ENCODE measurements at places on chromosomes 11 and 22. TPM values are rescaled to one million over a fixed set of nuclear protein-coding genes. Genes with fewer than 3 reads are reported as not detected.

- DNase-seq, result no peak
Measured at GRCh38 chr11:70661761-70662501, 263.6 kb downstream of the CTTN start.

DNA sequence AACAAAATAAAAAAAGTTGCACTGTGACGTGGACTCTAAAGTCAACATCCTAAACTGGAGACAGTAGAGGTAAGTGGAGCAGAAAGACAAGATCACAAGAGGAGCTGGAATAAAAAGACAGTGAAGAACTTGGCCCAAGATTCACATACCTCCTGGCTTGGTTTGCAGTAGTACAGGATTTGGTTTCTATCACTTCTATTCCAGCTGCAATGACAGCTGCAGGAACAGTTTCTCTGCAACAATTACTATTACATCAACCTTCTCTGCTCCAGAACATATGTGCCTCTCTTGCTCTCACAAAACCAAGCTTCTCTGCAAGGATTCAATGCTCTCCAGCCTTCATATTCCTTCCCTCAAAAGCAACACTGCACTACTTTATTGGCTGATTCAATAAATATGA is 7.8 kb upstream of the KDM2A start:
- DNase-seq, result no peak

GRCh38 chr11:46712874-46713576 is 6.0 kb upstream of the F2 start:
- no peak for DNase-seq

DNA sequence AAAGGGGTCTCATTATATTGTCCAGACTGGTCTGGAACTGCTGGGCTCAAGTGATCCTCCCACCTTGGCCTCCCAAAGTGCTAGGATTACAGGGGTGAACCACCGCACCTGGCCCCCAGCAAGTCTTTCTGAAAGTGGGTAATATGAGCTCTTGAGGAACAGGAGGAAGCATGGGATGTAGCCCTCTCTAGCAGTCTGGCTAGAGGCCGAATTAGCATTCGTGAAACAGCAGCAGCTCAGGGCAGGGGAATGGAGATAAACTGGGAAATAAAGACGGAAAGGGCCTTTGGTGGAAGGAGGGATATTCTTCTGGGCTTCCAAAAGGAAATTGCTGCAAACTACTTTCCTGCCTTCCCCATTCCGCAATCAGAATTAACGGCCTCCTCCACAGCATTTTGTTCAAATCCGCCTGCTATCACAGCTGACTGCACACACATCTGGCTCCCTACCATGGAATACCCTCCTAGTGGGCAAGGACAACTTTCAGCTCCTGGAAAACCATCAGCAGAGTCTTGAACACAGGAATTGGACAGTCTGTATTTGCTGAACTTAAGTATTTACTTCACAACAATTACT is 44.3 kb downstream of the MICAL3 start:
- no peak for DNase-seq

The VPS26B gene
- total RNA-seq, result 62.7 TPM

The SERHL2 gene
- 11.6 TPM for total RNA-seq

DNA sequence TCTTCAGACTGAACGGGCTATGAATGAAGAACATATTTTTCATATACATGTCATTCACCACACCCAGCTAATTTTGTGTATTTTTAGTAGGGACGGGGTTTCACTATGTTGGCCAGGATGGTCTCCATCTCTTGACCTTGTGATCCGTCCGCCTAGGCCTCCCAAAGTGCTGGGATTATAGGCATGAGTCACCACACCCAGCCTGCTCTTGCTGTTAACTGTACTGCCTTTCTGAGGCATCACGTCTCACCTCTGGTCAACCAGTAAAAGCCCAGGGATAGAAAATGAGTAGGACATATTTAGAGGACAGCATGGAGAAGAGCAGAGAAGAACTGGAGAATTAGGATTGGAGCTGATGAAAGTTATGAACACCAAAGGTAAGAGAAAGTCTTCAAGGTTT is 55.6 kb downstream of the APOL3 start:
- DNase-seq, result no peak

- DNase-seq, result no peak
Measured at GRCh38 chr22:44682556-44683168, 19.3 kb upstream of the PRR5 start.

- DNase-seq, result no peak
Measured at GRCh38 chr22:25624476-25624875, 60.0 kb downstream of the GRK3 start.

DNA sequence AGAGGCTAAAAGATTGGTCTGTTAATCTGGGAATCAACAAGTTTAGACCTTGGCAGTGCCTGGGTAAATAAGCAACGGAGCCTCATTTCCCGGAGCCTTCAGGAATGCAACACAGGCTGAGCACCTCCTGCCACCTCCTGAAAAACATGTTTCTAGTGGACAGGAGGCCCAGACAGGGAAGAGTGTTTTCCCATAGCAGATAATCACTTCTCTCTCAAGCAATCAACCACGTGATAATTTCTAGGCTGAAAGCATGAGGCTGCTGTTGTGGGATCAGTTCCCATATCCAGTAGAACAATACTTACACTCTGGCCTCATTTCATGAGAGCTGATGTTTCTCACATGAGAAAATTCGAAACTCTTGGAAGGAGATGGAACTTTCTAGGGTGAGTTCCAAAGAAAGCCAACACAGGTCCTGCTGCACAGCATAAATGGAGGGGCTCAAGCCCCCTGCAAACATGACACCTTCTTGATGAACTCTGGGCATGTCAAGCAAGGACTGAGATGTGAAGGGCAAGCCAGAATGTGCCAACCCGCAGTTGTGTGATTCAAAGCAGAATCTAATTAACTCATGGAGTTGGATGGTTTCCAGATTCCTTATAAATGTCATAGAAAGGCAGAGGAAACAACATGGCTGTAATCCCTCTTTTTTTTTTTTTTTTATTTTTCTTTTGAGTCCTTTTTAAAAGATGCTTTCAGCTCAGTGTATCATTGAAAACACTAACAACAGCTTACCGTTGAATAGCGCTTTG is 228.5 kb upstream of the SESN3 start:
- DNase-seq, result no peak

The TTC36 gene
- 38.5 TPM for total RNA-seq

The OR5F1 gene
- total RNA-seq, result not detected

The SLC5A12 gene
- 197 TPM for total RNA-seq

DNA sequence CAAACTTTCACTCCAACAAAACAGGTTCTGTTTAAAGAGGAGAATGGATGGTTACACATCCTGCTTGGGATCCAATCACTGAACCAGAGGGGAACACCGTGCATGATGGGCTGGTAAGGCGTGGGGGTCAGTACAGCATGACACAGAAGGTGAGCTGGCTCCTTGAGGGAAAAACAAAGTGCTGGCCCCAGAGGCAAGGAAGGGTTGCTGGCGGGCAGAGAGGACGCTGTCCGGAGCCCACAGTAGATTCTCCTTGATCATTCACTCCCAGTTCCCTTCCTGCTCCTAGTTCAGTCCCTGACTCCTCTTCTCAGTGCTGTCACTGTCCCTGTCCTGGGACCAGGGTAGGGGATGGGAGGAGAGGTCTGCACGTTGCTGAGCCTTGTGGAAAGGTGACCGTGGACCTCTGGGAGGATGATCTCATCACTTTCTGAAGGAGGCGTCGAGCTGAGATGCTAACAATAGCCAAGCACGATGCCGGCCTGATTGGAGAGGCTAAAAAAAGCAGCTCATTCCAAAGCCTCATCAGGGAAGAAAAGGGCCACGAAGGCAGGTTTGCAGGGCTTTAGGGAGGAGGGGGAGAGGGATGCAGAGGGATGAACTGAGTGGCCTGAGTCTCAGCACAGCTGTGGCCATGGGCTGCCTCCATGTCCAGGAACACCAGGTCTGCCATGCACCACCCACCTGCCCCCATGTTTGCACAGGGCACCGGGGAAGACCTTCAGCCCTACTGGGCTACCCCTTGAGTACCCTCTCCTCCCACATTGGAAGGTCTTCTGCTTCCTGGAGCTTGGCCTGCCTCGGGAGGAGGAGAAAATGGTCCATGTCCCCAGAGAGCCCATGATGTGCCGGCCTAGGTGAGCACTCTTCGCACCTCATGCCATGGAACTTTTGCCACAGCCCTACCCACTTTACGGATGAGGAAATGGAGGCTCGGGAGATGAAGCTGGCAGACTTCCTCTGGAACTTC is 72.7 kb upstream of the RTL6 start:
- no peak for DNase-seq

The UPK3A gene
- not detected for total RNA-seq

DNA sequence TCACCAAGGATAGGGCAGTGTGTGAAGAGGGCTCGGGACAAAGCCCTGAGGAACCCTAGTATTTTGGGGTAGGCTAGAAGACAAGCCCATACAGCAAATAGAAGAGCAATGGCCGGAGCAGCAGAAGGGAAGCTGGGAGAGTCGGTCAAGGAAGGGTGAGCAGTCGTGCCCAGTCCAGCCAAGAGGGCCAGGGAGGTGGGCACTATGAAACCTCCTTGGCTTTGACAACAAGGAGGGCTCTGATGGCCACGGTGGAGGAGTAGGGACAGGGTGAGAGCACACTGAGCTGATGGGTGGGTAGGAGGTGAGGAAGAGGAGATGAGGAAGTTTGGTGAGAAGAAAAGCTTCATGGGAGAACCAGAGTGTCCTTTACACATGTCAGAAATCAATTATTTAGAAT is 2.2 kb upstream of the YWHAH start:
- no peak for DNase-seq

DNA sequence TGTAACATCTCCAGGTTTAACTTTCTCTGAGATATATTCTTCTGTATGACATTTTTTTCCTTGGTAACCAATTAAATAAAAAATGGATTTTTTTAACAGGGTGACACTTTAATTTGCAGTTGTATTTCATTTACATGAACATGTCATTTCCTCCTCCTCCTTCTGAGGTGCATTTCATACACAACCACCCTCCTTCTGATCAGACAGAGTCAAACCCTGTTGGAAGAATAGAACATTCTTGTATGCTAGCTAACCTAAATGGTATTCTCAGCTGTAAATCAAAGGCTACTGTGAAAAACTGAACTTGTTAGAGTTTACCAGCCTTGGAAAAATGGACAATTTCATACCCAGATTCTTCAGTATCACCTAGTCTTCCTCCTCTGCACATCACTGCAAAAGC is 52.7 kb upstream of the CHRM4 start:
- DNase-seq, result no peak

The POU2AF2 gene
- total RNA-seq, result not detected

DNA sequence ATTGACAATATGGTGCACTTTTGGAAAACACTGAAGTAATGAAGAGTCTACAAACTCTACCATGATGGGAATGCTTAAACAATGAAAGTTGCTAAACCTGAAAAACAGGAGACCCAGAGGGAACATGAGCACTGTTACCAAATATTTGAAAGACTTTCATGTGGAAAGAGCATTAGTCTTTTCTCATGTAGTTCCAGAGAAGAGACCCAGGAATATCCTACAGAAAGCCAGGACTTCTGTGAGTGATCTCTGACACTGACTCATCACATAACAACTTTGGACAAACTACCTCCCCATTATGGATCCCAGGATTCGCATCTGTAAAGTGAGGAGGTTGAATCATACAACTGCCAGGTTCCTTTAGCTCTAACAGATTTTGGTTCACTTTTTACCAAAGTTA is 62.2 kb downstream of the FAM181B start:
- DNase-seq, result no peak

- DNase-seq, result no peak
Measured at GRCh38 chr22:50272044-50272802, 2.0 kb upstream of the MAPK11 start.

DNA sequence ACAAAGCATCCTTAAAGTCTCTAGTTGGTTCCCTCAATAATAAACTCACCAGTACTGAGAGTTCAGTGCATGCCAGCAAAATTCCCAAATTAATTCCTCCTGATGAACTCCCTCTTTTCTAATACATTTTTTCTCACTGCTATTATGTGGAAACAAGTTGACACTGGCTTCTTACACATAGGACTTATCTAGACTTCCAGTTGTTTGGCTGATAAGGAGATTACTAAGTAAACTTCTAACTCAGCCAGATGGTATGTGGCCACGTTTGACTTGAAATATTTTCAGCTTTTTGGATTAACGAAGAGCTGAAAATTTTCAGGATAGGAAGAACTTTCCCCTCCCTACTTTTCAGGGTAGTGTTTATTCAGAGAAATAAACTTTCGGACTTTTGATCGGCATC is 1154.2 kb upstream of the TENM4 start:
- no peak for DNase-seq

DNA sequence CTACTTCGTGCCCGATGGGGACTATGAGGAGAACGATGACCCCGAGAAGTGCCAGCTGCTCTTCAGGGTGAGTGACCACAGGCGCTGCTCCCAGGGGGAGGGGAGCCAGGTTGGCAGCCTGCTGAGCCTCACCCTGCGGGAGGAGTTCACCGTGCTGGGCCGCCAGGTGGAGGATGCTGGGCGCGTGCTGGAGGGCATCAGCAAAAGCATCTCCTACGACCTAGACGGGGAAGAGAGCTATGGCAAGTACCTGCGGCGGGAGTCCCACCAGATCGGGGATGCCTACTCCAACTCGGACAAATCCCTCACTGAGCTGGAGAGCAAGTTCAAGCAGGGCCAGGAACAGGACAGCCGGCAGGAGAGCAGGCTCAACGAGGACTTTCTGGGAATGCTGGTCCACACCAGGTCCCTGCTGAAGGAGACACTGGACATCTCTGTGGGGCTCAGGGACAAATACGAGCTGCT is 751 bp downstream of the FIBIN start:
- peak; percentile 45 for DNase-seq

The RHOD gene
- 17.8 TPM for total RNA-seq

The LRRC4C gene
- not detected for total RNA-seq

The NXPE2 gene
- 6.9 TPM for total RNA-seq
